ENCODE measurements at places on chromosomes 3 and 15.

- no peak for DNase-seq
These were observed 2.0 kb downstream of the PXYLP1 start for GRCh38 chr3:141233457-141234161.

GRCh38 chr3:194137506-194138474 is 1.8 kb downstream of the HES1 start:
- no peak for DNase-seq

DNA sequence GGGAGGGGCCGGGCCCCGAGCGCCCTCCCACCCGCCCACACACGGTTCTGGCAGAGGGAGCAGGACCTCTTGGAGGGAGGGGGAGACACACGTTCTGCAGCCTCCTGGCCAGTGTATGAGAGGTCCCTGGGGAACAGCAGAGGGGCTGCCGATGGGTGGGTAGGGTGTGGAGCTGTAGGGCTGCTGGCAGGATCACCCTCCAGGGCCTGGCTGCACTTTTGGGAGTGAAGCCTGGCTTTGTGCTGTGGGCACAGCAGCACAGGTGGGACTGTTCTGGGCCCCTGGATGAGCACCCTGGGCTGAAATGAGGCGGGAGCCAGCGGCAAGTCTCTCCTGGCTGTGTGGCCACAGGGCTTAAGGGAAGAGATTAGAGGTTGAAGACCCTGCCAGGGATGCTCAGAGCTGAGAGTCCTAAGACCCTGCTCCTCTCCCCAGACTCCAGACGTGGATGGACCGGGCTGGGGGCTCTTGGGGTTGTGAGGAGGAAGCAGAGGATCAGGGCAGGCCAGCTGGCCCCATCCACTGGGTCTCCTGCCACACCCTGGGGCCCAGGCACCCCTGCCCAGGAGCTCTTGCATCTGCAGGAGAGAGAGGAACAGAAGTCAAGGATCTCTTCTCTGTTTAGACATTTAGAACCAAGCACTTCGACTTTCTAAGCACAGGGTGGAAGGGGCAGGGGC is 45.2 kb downstream of the RGMA start:
- no peak for DNase-seq

DNA sequence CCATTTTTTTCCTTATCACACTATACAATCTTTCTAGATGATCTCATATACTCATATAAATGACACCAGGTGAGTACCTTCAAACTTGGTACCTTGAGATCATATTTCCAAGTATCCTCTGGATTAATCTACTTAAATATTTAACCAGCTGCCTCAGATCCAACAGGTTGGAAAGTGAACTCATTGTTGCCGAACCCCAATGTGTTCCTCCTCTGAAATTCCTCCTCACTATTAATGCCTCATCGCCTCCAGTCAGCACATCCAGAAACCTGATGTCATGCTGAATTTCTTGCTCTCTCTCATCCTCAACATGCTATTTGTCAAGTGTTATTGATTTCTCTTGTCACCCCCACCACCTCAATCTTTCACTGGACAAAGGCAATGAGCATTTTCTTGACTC is 221.8 kb downstream of the FMN1 start:
- DNase-seq = no peak

DNA sequence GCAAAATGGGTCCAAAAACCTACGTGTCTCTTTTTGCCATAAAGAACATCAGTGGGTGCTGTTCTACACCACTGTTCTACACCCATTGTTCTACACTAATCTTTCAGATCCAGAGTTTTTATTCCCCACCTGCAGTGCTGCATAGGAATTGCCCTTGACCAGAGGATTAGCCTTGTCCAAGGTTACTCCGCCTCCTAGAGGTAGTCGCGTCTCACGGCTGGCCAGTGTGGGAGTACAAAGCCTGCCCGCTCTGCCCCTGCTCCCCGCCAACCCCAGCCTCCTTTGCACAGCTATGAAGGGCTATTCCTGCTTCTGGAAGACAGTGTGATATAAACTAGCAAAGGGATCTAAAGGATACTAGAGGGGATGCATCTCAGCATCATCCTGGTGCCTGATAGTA is 222.1 kb upstream of the LMCD1 start:
- no peak for DNase-seq

- no peak for DNase-seq
These were observed 3.2 kb upstream of the KY start for GRCh38 chr3:134654031-134654430.

GRCh38 chr3:191255156-191255555 is 56.1 kb downstream of the OSTN start:
- no peak for DNase-seq

GRCh38 chr3:70273492-70273891 is 38.9 kb downstream of the MDFIC2 start:
- DNase-seq = no peak

DNA sequence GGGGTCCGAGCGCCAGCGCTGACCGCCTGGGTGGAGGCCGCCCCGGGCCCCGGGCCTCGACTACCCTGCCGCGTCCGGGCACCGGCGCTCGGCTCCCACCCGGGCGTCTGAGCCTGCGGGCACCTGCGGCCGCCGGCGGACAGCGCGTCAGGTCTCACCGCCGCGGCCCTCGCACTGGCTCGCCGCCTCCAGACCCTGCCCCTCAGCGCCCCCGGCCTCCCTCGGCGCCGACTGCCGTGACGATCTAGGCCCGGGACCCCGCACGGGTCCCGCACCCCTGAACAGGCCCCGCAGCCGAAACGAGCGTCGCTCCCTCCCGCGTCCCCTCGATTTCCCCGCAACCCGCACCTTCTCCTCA is 297 bp downstream of the PRC1 start:
- DNase-seq = no peak

- DNase-seq = no peak
These were observed 8.8 kb upstream of the LRCH3 start for GRCh38 chr3:197782230-197782629.

DNA sequence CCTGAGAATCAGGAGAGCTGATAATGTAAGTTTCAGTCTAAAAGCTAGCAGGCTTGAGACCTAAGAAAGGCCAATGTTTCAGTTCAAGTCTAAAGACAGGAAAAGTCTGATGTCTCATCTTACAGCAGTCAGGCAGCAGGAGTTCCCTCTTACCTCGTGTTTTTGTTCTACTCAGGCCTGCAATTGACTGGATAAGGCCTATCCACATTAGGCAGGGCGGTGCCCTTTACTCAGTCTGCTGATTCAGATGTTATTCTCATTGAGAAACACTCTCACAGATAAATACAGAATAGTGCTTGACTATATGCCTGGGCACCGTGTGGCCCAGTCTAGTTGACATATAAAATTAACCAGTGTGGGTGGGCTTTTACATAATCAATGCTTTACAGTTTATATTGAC is 122.4 kb downstream of the NR1D2 start:
- DNase-seq = no peak

DNA sequence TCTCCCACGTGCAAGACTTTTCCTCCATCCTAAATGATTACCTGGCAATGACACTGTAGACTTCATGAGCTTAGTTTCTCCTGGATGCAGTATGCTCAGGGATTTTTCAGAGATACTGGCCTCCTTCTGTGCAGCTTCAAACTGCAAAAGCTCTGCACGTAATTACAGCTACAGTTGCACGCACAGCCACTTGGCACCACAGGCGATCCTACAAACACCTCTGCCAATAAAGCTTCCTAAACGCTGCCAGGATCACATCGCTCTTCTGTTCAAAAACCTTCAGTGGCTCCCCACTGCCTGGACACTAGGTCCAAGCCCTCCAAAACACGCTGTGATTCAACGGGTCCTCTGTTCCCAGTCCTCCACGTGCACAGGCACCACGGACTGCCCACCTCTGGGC is 49.5 kb downstream of the NUP210 start:
- no peak for DNase-seq

- no peak for DNase-seq
These were observed 15.0 kb downstream of the FRMD4B start for GRCh38 chr3:69370901-69371301.

DNA sequence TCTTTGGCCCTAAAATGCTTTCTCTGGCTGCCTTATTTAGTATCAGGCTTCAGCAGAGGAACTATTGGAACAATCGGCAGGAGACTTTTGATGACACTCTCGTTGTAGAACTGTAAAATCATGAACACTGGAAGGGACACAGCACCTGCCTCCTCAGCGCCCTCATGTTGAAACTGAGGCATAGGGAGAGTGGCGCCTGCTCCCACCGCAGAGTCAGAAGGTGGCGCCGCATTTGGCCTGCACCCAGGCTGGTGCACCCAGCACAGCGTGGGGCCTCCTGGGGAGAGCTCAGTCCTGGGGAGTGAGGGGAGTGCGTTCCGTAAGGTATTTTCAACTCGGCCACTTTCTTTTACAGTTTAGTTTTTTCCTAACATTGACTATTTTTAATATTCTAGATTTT is 78.2 kb upstream of the BLM start:
- DNase-seq = no peak
